ENCODE measurements at places on chromosomes 12 and 14.
A peak's percentile ranks its signal among the peaks of the same experiment; 100 is the strongest.

DNA sequence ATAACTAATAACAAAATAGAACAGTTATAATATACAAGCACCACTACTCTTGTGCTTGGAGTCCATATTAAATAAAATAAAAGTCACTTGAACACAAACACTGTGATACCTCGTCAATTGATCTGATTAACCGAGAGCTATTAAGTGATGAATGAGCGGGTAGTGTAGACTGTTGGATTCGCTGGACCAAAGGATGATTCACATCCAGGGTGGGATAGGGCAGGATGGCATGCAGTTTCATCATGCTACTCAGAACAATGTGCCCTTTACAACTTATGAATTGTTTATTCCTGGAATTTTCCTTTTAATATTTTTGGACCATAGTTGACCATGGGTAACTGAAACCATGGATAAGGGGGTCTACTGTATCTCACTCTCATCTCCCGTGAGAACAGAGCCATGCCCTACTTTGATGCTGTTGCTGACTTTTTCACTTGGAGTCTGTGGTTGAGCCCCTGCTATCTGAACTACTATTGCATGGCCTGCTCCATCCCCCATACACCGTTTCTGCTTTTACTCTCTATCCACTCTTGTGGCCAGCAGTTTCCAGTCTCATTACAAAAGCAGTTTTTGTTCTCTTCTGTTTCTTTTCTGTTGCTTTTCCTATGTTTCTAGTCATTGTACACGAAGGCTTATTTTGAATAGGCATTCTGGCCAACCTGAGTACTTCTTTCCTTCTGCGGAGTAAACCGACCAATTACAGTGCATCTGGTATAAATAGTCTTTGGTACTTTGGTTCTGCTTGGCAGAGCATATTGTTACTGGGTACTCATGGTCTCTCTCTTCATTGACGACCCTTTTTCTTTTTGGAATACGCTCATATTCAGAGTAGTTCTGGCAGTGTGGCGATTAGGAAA is 12.2 kb downstream of the TMTC2 start:
- DNase-seq, result no peak

- no peak for DNase-seq
These were observed 15.5 kb upstream of the HDAC7 start for GRCh38 chr12:47835006-47835830.

DNA sequence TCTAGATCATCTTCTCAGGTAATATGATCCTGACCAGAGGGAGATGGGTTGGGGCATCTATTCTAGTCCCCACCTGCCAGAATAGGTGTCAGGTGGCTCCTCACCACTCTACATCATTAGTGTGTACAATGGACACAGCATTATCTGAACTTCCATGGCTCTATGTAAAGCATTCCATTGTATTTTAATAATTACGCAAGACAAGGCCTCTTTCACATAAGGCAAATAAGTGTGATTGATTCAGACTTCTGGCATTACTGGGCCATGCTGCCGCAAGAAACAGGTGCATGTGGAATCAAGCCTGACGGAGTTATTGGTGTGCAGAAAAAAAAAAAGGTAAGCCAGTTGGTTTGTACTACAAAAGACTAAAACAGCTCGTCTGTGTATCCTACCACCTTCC is 3.1 kb upstream of the DDHD1 start:
- DNase-seq, result no peak

GRCh38 chr14:54839701-54840119 is 62.9 kb downstream of the GCH1 start:
- no peak for DNase-seq

GRCh38 chr14:64645220-64645892 is 58.9 kb upstream of the PLEKHG3 start:
- DNase-seq, result no peak

- DNase-seq, result no peak
These were observed 30.7 kb downstream of the CEP290 start for GRCh38 chr12:88111074-88111652.

- peak; percentile 43 for DNase-seq
These were observed 10.2 kb downstream of the OR6S1 start for GRCh38 chr14:20631023-20631879.

- no peak for DNase-seq
These were observed 51.4 kb upstream of the BAZ1A start for GRCh38 chr14:34926552-34926951.

DNA sequence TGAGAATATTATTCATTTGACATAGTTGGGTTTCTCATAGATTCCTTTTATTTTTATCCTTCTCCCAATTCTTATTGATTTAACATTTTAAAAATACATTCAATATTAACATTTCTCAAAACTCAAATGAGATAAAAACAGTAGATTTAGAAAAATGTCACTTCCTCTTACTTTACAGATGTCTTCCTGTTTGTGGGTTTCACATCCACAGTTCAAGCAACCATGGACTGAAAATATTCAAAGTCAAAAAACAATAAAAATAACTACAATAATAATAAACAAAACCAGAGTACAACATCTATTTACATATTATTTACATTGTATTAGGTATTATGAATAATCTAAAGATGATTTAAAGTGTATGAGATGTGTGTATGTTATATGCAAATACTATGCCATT is 111.3 kb upstream of the SLC16A7 start:
- no peak for DNase-seq

GRCh38 chr14:41875116-41875515 is 268.4 kb downstream of the LRFN5 start:
- no peak for DNase-seq

GRCh38 chr14:56292970-56293369 is 174.8 kb downstream of the PELI2 start:
- no peak for DNase-seq

DNA sequence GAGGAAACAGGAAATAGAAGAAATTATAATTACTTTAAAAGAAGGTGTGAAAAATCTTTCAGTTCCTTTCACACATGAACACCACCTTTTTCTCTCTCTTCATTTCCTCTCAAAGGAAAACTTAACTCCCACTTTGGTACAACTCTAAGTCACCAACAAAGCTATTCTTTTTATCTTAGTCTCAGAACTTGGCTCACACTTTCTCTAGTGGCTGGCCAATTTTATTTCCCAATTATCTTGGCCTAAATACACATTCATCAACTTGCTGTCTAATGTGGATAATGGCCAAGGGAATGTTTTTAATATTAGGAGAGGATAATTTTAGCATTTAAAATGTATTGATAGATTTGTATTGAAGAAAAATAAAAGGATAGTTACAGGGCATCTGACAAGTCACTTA is 64.5 kb upstream of the NAV3 start:
- DNase-seq, result no peak

- DNase-seq, result no peak
These were observed 101.8 kb downstream of the SCARB1 start for GRCh38 chr12:124761871-124762270.

DNA sequence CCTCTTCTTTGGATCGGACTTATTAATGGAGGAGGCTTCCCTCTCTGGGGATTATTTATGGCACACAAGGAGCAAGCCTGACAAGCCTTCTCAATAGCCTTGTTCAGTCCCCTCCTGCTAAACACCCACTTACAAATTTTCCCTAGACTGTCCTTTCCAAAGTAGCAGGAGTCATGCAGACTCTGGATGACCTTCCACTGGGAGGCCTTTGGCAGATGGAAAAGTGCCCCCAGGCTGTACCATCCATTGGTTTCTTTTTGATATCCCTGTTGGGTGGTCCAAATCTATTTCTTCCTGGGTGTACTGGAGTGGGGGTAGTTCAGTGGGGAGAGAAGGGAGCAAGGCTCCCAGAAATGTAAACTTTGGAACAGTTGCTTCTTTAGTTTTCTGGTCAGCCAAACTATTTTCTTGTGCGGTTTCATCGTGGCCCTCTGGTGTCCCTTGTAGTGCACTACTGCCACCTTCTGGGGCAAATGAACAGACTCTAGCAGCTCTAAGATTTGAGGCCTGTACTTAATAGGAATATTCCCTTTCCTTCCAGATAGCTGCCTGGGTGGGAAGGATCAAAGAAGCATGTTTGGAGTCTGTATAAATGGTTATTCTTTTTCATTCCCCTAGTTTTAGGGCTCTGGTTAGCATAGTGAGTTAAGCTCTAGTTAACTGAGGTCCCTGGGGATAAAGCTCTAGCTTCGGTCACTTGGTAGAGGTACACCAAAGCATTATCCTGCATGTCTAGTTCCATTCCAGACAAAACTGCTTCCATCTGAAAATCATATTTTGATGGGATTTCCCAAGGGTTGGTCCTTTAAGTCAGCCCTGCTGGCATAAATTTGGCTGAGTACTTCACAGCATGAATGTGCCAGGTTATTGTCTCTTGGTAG is 409.5 kb downstream of the SLC6A15 start:
- no peak for DNase-seq

GRCh38 chr12:69880571-69880970 is 55.5 kb downstream of the MYRFL start:
- no peak for DNase-seq

- no peak for DNase-seq
These were observed 18.9 kb upstream of the DIABLO start for GRCh38 chr12:122244565-122245371.

DNA sequence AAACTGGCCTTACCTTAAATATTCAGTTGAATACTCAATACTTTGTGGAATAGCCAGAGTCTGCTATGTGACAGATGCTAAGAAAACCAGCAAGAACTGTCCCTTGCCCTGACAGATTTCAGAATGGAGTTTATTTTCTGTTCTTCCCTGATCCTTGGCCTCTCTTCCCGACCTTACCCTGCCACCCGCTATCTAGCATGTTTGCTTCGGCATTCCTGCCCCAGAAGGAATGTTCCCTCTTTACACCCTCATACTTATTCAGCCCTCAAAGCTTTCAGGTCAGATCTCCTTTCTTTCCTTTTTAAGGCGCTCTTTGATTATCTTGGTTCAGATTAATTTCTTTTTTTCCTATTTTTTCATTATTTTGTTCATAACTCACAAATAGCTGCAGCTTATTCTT is 21.8 kb downstream of the SUSD6 start:
- no peak for DNase-seq

DNA sequence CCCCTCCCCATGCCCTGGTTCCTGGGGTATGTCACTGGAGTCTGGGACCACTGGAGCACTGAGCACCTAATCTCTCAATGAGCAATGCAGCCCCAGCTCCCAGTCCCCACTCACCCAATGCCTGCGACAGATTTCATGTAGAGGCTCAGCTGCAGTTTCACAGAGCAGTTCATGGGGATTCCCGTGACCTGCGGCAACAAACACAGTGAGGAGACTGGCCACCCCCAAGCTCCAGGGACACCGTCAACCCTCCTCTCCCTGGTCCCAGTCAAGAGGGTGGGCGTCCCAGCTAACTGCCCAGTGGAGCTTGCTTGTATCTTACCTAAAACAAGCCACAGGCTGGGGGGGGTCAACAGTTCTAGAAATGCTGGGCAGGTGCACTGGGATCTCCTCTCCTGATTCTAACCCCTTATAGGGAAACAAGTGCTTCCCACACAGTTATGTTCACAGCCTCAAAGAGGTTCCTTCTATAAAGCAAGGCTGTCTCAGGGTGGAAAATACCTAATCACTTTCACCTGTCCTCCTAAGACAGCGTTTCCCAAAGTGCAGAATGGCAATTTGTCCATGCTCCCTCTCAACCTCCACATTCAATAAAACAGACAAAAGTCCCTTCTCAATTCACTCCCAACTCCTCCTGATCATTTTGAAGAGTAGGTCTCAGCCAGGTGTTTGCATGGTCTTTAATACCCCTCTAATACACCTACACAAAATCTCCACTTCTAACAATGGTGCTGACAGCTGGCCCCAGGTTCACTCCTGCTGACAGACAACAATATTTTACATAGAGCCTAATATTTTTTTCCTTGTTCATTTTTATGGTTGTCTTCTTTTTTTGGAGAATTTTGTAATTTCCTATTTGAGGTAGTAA is 68.3 kb downstream of the SCARB1 start:
- no peak for DNase-seq

GRCh38 chr12:91182636-91183455 is at the start of gene DCN:
Gene DCN, minus strand, starts transcription at chr12:91182817. Its CDS starts 4,265 bp downstream, at chr12:91178552.
- no peak for DNase-seq

GRCh38 chr14:39342768-39343167 is 89.5 kb downstream of the FBXO33 start:
- no peak for DNase-seq

DNA sequence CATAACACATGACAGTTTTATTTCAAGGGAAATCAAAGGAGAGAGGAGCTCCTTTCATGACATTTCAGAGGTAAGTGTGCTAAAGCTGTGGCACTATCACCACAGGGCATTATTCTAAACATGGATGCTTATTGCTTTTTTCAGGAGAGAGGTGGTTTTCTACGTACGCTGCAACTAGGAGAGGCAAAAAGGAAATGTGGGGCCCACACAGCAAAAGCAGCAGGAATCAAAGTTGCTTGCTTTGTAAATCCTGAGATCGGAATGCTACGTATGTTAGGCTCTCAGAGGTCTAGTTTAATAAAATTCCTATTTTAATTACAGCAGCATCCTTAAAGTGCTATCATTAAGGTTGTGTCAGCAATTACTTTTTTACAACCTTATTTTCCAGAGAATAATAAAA is 55.0 kb upstream of the GRIP1 start:
- DNase-seq, result no peak

GRCh38 chr12:67916266-67916970 is 72.8 kb upstream of the IFNG-AS1 start:
- DNase-seq, result no peak

DNA sequence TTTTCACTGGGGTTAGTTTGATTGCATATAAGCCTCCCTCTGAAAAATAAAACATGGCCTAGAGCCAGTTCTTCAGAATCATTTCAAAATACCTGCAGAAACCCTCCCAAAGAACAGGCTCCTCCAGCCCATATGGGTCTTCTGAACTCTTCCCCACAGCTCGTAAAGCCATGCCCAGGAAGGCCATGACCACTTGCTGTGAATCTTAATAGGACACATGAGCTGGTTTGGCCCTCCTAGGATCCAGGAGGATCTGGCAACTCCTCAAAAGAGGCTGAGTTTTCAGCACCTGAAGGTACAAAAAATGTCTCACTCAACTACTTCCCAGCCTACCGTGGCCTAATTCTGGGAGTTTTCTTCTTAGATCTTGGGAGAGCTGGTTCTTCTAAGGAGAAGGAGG is 2.4 kb downstream of the MYBPC1 start:
- no peak for DNase-seq

GRCh38 chr12:49776413-49776812 is 35.1 kb downstream of the TMBIM6 start:
- DNase-seq, result peak; percentile 50

DNA sequence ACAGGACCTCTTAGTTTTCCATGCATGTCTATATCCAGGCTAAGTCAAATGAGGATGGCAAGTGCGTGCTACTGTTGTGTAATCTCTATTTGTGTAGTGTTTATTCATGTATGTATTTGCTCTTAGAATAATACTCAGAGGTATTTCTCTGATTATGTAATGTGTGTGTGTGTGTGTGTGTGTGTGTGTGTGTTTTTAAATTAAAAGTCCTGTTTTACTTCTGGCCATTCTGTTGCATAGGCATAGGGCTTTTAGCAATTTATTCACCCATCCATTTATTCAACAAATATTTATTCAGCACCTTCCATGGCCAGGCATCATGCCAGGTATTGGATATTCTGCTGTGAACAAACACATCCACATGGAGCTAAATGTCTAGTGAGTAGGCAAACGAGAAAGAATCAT is 63.5 kb downstream of the PELI2 start:
- DNase-seq, result no peak

GRCh38 chr14:70454731-70455130 is 2.8 kb downstream of the ADAM21 start:
- DNase-seq, result no peak

- DNase-seq, result no peak
These were observed 1.4 kb downstream of the PPM1A start for GRCh38 chr14:60250257-60251035.

All from CD4-positive, alpha-beta T cell treated with Interferon gamma for 1 hour (primary cell).